ENCODE measurements at places on chromosomes 2 and 18.
A peak's percentile ranks its signal among the peaks of the same experiment; 100 is the strongest.

- no peak for DNase-seq
Observed at GRCh38 chr2:145741181-145741580, 1221.3 kb upstream of the ZEB2 start.

DNA sequence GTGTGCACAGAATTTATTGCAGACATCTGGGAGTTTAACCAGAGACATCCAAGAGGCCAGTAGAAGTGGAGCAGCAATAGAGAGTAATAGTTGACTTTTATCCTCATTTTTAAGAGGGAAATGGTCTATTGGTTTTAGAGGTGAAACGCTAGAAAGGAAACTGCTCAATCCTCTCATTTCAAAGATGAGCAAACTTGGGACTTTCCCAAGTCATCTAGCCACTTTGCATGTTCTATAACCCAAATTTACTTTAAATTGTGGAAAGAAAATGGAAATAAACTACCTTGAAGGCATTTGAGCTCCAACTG is 601.7 kb downstream of the ARHGAP15 start:
- peak; percentile 14 for DNase-seq

DNA sequence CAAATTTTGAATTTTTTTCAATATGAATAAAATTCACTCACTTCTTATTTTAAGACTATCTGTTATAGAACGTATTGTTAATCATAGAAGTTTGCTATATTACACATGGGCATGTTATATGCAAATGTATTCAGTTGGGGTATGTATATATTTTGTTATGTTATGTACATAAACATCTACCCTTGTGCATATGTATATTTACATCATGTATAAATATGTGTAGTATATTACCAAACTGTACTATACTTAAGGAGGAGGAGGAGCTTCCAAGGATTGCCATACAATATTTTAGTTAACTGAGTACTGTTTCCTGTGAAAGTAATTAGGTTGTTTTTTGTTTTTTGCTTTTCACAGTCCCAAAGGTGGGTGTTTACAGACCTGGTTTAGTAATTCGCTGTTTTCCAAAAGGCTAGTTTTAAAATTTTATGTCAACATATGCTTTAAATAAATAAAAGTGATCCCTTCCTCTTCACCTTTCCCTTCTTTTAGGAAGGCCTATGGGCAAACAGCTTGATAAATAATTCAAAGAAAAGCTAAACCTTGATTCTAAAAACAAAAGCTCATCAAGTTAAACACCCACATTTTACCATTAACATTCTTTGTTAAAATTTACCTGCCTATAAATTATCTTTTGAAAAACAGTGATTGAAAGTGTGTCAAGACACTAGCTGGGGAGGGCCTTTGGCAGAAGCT is 12.9 kb upstream of the POU3F3 start:
- no peak for DNase-seq

DNA sequence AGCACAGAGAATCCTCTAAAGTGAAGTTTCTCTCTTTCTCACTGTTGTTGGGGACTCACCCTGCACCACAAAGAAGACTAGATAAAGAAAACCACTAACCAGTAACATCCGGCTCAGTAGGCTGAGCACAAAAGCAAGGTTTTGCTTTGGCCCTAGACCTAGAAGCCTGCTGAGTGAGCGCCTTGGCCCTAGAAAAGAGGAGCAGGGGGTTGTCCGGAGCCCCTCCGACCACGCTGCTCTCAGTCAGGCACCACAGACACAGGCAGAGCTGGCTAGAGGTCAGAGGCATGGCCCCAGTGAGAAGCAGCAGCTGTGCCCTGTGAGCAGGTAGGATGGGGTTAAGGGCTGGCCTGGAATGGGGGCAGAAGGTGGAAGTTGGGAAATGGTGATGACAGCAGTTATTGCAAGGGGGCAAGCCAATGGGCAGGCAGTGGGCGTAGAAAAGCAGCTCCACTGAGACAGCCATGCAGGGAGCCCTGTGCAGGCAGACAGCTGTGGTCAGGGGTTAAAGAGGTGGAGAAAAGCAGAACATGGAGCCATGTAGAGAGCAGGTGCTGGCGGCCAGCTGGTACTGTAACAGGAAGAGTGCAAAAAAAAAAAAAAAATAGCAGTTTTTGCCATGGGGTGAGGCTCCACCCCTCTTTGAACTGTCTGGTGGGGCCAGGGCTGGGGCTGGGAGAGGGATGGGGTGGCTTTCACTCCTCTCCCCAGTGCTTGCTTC is 36.9 kb upstream of the SLC14A1 start:
- DNase-seq: no peak

GRCh38 chr18:47175283-47175897 is 774 bp downstream of the IER3IP1 start:
- peak; percentile 46 for DNase-seq

GRCh38 chr2:215667585-215668377 is 231.9 kb upstream of the FN1 start:
- DNase-seq: no peak

DNA sequence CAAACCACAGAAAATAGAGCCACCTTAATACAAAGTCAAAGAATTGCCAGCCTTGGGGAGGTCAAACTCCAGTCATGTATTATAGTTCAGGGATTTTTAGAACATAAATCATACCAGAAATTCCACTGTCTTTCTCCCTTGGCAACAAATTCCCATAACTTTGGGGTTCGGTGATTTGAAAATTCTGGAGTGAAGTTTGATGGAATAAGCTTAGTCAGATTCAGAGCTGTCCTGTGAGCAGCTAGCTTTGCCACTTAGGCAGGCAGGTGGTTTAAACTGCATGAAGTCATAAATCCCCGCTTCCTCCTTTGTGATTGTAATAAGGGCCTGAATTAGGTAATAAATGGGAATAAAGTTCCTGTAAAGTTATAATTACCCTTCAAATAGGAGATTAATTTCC is 457.0 kb upstream of the HNMT start:
- DNase-seq: no peak

DNA sequence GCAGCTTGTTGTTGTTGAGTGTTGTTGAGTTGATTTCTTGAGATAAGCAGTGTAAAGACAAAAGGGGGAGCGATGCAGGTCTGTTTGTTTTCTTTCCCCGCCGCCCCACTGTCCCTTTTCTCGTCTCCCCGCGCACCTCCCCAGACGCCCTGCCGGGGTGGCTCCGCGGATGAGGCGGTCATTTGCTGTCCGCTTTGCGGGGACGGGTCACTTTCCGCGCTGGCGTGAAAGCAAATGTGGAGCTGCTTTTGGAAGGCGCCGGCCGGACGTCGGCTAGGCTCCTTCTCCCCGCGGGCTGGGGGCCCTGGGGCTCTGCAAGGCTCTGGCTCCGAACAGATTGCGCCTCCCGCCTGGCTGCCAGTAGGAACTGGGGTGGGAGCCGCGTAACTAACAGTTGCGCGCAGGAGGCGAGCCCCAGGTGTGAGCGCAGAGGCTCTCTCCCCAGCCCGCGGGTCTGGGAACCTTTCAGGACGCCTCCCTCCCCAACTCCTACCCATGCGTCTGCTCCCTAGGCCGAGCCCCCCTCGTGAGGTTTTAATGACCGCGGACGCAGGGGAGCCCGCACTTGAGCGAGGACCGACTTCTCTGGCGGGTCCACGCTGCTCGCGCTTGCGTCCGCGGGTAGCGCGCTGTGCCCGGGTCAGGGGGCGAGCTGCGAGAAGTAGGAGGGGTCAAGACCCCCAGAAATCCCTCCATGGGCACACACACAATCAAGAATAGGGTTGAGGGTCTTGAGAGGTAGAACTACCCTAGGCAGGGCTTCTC is 146.6 kb downstream of the MEIS1 start:
- DNase-seq: peak; percentile 62

- no peak for DNase-seq
Observed at GRCh38 chr2:127235082-127235702, 15.1 kb upstream of the CYP27C1 start.

DNA sequence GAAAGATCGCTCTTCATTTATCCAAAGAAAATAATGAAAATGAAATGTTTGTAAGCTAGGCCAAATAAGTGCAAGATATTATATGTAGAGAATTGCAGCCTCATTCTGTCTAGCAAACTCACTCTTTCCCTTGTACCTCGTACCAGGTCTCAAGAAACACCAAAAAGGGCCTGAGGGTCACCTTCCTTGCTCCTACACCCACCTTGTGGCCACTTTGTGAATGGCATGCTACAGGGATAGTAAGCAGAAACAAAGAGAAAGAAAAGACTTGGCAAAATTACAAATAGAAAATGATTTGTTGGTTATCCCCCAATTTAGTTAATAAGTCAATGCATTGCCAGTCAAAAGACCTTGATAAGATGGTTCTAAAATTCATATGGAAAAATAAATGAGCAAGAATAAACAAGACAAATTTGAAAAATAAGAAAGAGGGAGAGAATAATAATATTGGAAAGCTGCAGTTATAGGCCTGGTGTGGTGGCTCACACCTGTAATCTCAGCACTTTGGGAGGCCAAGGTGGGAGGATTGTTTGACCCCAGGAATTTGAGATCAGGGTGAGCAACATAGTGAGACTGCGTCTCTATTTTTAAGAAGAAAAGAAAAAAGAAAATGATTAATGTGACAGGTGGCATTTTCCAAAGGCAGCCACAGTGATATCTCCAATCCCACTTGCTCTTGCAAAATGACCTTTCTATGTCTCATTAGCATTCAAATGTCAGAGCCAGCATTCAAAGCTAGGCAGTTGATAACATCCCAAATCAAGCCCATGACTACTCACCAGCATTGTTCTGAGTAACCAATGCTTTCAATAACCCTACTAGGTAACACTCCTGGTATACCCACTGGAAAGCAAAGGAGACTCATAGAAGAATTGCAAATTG is 38.8 kb upstream of the BMP10 start:
- DNase-seq: peak; percentile 71

DNA sequence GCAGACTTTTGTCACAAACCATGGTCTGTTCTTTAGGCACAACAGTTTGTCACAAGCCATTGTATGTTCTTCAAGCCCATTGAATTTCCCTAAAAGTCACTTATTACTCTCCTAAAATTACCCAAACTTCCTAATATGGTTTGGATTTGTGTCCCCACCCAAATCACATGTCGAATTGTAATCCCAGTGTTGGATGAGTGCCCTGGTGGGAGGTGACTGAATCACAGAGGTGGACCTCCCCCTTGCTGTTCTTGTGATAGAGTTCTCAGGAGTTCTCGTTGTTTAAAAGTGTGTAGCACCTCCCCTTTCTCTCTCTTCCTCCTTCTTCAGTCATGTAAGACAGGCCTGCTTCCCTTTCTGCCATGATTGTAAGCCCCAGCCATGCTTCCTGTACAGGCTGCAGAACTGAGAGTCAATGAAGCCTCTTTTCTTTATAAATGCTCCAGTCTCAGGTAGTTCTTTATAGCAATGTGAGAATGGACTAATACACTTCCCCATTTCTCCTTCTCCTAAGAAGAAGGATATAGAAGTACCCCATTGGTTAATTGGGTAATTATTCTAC is 11.2 kb upstream of the GYPC start:
- no peak for DNase-seq

DNA sequence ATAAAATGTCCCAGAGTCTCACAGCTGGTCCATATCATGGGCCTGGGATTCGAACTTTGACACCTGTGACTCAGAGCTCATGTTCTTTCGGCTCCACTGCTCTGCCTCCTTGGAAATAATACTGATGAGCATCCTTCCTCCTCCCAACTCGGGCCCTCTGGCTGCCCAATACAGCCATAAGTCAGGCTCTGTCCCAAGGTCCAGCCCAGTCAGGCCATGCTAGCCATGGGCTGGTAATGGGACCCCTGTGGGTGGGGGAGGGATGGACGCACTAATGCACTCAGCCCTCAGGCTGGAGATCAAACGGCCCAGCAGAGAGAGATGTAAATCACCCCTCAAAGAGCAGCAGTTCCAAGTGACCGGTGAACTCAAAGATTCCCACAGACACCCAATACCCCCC is 61.1 kb downstream of the DDX1 start:
- no peak for DNase-seq
